Adipocyte (in vitro differentiated cells): ENCODE measurements at places on chromosomes 5 and 9.

DNA sequence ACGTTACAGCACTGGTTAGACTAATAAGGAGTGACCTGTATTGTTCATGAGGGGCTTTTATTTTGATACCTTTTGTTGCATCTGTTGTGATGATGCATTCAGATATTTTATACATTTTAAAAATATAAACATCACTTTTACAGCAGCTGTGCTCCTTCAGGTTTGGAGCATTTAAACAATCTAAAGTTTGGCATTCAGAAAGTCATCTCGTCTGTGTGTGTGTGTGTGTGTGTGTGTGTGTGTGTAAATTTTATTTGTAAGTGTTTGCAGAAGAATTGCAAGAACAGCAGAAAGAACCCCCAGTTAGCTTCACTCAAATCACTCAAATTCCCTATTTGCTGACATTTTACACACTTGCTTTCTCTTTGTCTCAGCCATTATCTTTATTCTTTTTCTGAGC is 87.4 kb downstream of the ERCC6L2 start:
- no peak for DNase-seq

DNA sequence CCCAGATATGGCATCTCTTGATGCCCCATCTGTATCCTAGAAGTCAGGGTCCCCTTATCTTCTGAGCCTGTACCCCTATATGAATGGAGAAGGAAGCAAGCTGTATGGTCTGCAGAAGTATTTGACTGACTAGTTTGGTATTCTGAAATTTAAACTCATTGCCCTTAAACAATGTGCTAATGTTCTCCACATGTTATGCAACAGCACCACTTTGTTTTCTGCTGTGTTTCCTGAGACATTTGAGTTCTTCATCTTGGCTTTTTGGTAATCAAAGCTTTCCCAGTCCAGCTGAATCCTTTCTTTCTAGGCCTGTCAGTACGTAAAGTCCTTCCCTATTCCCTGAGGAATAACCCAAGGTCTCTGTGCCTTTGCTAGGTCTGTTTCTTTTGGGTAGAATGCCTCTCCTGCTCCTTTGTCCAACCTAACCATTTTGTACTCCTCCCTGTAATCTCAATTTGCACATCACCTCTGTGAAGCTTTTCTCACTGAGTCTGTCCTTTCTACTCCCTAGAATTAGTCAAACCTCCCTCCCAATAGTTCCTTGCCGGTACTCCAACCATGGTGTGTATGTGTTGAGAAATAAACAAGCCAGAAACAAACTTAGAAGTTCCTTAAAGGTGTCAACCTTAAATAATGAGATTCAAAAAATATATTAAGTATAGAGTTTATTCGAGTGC is 72.1 kb upstream of the HSPB3 start:
- DNase-seq, result peak; percentile 75

DNA sequence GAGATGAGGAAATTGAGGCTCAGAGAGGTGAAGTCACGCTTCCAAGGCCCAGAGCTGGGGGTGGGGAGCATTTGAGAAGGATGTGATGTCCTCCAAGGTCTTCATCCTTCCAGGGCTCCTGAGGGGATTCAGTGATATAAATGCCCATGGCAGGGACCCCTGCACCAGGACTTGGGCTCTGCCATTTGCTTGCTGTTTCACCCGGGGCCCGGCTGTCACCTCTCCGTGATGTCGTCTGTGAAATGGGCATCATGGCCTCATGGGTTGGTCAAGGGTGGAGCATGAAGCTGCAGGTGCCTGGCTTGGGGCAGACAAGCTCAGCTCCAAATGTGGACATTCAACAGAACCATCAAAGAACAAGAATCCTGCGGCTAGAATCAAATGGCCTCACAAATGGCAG is 253.1 kb downstream of the PBX3 start:
- DNase-seq, result no peak

GRCh38 chr9:93224591-93224990 is 40.7 kb downstream of the WNK2 start:
- DNase-seq, result no peak

- DNase-seq, result no peak
These were observed 199.9 kb downstream of the EBF1 start for GRCh38 chr5:158899792-158900191.

GRCh38 chr5:141843156-141843927 is 34.9 kb downstream of the PCDH1 start:
- DNase-seq, result peak; percentile 48

DNA sequence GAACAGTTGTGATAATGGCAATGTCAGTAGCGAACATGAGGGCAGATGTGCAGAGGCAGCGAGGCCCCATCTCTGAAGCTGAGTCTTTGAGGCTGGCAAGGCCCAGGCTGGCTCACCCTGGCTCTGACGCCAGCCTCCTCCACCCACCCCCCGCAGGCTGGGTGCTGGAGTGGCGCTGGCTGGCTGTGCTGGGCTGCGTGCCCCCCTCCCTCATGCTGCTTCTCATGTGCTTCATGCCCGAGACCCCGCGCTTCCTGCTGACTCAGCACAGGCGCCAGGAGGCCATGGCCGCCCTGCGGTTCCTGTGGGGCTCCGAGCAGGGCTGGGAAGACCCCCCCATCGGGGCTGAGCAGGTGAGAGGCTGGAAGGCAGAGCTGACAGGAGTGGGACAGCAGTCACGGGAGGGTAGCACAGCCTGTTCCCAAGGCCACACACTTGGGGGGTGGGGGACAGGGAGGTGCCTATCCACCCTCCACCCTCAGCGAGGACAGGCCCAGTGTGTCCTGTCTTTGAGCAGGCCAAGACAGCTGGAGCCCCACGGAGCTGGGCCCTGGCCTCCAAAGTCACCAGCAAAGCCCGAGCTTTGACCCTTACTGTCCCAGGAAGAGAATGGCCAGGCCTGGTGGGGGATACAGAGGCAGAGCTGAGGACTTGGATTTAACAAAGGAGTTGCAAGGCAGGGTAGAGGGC is 5.6 kb downstream of the SLC2A8 start:
- no peak for DNase-seq

DNA sequence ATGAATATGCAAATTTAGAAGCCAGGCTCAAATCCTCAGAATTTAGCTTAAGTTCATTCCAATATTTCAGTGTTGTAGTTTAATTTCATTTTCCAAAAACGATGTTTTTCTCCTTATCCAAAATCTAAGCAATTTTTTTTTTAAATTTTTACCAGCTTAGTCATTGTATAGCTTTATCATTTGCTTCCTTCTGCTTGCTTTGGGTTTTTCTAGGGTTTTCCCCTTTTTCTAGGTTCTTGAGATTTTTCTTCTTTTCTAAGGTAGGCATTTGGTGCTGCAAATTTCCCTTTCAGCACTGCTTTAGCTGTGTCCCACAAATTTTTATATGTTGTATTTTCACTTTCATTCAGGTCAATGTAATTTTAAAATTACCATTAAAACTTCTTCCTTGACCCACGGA is 34.4 kb upstream of the CCDC112 start:
- DNase-seq, result no peak

GRCh38 chr5:144328980-144329379 is 158.3 kb downstream of the KCTD16 start:
- DNase-seq, result no peak

DNA sequence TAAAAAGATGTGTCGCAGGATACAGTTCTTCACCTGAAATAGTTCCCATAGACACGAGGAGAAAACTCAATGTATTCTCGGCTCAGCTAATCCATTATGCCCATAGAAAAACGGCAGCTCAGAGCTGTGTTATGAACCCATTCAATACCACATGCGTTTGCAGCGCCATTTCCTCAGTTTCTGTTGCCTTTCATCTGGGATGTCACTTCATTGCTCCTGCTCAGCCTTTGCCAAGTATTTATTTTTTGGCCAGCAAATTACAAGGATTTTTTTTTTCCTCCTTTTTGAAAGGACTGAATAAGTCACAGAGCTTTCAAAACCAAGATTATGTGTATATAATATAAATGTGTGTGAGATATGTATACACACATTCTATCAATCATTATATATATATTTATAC is 280.9 kb downstream of the MARCHF11 start:
- DNase-seq, result no peak
